Effector memory CD4-positive, alpha-beta T cell (primary cell): ENCODE measurements at places on chromosomes 7 and 10.

- no peak for DNase-seq
Measured at GRCh38 chr10:87702260-87702972, 42.7 kb downstream of the PAPSS2 start.

DNA sequence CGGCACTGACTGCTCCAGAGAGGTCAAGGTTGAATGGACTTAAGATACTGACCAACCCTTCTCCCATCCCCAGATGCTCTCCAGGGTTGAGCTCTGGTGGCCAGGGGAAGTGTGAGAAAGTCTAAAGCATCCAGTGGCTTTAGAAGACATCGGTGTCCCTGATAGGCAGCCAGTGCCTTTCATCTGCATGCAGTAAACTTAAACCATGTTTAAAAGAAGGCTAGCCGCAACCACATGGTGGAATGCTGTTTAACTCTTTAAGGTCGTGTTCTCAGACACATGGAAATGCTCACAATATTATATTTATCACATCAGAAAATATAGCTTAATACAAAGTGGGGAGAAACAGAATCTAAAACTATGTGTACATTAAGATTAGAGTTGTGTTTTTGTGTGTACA, 137.0 kb downstream of the CNNM2 start:
- DNase-seq = no peak

- DNase-seq = no peak
Measured at GRCh38 chr7:70569335-70569819, 562.6 kb upstream of the GALNT17 start.

DNA sequence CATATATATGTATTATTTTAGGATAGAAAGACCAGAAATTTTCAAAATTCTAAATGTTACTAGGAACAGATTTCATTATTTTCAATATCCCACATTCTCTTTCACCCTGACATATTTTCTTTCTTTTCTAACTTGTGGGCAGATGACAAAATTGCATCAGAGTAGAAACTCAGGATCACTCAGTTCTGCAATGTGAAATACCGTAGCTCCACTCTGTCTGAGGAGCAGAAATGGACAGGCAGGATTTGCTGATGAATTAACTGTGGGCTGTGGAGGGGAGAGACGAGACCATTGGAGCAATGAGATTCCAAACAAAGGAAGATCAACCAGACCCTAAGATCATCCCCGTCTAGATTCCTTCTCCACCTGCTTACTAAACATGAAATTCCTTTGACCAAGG, 37.0 kb upstream of the SVOPL start:
- DNase-seq = no peak

DNA sequence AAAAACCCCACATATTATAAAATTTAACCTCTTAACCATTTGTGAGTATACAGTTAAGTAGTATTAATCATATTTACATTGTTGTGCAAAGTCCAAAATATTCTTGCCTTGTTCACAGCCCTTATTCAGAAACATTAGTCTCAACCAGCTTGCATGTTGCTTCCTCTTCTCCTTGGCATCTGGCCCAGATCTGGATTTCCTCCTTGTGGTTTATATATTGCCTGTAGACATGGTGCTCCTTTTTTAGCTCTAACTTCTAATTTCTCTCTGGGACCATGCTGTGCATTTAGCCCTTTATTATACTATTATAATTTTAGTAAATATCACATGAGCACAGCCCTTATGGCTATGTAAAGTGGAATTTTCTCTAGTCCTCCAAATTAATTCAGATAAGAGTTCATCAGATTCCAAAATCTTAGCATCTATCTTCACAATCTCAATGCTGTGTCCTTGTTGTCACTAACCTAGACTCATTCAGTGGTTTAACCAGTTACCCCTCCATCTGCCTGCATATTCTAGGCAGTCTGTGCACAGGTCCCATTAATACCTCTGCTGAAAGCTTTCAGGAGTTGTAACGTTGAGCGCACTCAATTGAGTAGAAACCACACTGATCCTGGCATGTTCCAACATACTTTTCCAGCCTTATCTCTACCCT, 7.9 kb downstream of the CPED1 start:
- no peak for DNase-seq

DNA sequence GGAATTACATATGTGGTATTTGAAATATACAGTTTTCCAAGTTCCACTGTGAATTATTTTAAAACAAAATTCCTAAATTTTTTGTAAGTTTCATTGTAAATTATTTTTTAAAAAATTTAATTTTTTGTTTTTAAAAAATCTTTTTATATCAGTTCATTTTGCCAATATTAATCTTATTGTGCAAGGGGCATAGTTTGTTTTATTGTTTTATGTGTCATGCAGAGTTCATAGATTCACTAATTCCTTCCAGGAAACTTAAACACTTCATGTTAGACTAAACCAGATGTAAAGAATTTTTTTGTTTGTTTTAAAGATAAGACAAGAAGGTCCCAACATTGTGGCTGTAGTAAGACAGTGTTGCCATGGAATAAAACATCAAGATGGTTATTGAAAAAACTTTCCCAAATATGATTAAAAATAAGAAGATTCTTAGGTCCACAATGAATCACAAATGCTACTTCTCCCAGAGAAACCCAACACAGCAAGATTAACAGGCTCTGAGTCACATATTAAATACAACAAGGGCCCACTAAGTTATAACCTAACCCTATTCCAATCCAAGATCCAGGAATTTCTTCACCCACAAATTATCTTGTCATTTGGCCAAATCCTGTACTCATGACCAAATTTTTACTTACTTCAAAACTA, 464.7 kb upstream of the IGFBP3 start:
- DNase-seq = no peak

DNA sequence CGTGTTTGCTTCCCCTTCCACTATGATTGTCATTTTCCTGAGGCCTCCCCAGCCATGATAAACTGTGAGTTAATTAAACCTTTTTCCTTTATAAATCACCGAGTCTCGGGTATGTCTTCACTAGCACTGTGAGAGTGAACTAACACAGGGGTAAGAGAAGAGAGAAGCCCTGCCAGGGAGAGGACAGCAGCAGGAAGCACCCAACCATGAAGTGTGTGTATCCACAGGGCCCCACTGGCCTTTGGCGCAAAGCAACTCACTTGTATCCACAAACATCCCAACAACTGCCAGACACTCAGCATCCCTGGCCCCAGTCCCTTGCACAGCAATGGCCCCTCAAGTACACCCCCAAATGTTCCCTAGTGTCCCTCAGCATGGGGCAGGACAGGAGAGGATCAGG, 115.1 kb downstream of the MAD1L1 start:
- no peak for DNase-seq

DNA sequence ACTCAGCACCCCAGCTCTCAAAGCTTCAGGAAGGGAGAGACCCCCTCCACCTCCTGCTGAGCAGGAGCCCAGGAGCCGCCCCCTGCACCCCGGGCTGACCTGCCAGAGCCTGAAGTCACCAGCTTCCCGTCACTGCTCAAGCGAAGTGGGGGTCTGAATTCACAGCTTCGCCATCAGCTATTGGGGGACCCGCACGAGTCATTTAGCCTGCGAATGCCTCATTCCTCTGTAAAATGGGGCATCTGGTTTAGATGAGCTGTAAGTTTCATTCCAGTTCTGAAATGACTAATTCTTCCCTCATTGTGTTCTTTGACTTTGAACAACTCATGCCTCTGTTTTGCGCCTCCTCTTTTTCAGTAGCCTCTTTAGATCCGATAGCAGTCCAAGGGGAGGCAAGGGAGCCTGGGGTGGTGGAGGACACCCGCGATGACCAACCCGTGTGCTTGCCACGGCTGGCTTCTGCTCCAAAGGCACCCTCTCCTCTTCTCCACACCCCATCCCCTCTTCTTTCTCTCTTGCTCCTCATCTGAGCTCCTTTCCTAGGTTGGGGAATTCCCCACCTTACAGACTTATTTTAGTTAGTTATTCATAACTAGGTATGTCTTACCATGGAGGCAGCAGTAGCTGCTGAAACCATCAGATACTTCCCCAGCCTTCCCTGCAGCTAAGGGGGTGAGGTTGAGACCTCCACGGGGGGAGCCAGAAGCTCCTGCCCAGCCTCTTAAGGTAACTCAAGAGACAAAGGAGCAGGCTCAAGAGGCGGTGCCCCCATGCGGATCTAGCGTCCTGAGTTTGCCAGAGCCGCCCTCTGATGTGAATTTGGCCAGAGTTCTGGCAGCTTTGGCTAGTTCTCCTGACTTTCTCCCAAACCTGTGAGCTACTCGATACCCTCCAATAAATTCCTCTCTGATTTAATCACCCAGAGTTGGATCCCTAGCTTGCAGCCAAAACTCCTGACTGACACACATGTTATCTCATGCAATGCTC, 47.7 kb downstream of the RBM17 start:
- no peak for DNase-seq

- DNase-seq = no peak
Measured at GRCh38 chr10:79081353-79082034, 12.7 kb downstream of the ZMIZ1 start.

GRCh38 chr7:23915236-23915635, 205.2 kb downstream of the STK31 start:
- no peak for DNase-seq

DNA sequence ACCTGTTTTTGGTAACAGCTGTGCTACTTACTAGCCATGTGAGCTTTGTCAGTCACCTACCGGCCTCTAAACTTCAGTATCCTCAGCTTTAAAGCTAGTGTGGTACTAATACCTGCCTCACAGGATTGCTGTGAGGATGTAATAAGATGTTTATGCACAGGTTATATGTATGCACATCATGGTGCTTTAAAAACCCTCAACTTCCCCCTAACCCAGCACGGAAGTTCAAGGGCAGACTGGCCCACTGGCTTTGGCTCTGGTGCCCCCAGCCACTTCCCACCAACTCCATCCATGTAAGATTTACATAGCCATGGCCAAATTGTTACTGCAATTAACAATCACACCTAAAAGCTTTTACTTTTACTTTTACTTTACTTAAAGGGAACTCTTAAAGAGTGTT, 676.0 kb upstream of the GALNT17 start:
- DNase-seq = no peak

- no peak for DNase-seq
Measured at GRCh38 chr7:91263384-91264045, 718 bp upstream of the FZD1 start.

DNA sequence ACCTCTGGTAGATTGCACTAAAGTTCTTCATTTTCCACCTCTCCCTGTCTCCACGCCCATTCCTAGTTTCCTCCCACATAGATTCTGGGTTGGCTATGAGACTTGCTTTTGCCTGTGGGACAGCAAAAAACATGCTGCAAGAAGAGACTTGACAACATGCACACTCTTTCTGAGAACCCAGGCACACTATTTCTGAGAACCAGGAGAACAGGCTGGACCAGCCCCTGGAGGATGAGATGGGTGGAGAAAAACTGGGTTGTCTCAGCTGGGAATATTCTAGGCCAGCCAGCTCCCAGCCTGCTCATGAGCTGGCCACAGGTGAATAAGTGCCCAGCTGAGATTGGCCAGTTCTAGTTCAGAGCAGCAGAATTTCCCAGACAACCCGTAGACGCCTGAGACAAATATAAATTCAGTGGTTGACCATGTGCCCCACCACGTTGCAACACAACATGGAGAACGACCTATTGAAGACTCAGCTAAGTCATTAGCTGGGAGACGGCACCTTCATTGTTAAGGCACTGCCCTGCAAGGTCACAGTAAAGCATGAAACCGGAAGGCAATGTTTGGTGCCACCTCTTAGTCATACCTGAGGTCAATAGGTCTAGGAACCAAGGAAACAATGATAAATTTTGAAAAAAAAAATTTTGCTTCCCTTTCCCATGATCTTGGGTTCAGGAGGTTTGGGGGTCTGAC, 92.7 kb upstream of the AKR1E2 start:
- DNase-seq = no peak

DNA sequence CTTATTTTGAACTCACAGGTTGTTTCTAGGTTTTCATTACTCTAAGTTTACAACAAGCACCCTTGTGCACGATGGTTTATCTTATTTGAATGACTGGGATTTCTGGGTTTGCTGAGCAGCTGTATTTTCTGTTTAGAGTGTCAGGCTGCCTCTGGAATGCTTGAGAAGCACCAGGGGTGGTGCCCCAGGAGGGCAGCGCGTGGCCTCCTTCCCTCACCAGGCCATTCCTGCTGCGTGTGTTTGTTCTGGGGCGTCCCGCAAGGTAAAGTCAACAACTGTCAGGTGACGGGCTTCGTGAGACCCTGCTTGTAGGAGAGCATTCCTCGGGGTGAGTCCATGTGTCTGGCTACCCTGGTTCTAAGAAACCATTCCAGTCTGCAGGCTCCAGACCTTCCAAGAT, 54.9 kb downstream of the FAM171A1 start:
- no peak for DNase-seq

GRCh38 chr10:97876402-97876801, 26.8 kb downstream of the GOLGA7B start:
- DNase-seq = no peak

DNA sequence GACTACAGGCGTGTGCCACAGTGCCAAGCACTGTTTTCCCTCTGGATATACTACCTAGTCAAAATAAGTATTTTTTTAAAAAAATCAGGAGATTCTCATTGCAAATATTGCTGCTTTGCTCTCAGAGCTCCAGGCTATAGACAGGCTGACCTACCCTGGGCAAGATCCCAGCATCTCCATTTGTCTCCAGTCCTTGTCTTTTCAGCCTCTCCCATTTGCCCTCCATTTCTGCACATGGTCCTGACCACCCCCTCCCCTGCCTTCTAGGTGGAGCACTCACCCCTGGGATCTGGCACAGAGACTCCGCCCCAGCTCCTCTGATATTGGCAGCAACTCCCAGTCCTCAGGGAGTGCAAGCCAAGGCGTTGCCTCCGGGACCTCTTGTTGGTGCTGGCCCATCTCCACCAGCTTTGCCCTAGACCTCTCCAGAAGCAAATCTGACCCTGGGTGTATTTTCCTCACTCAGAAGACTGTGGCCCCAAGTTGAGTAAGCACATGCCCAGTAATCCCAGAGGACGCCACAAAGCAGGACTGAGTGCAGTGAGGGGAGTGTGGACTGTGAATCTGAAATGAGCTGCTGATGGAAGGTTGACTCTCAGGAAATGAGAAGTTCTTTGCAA, 120.6 kb downstream of the MTPAP start:
- DNase-seq = no peak

GRCh38 chr10:104472505-104472904, 118.9 kb downstream of the CFAP58 start:
- no peak for DNase-seq

DNA sequence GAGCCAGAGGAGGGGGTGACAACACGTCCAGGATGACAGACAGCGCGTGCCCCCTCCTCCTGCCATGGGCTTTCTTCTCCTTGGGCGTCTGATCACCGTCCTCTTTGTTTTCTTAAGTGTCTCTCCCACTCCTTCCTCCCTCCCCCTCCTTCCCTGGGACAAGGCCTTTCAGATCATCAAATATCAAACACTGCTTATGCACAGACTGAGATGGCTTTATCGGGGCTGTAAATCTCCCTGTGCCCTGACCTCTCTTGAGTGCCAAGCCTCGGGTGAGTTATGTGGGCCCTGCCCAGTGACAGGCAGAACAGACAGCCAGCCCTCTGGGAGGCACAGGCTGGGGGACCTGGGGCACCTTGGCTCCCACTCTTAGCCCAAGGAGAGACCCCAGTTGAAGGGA, 116.4 kb downstream of the C10orf105 start:
- no peak for DNase-seq

- no peak for DNase-seq
Measured at GRCh38 chr10:114953047-114953446, 15.1 kb downstream of the TRUB1 start.
